ENCODE measurements at places on chromosomes 16 and 17.

DNA sequence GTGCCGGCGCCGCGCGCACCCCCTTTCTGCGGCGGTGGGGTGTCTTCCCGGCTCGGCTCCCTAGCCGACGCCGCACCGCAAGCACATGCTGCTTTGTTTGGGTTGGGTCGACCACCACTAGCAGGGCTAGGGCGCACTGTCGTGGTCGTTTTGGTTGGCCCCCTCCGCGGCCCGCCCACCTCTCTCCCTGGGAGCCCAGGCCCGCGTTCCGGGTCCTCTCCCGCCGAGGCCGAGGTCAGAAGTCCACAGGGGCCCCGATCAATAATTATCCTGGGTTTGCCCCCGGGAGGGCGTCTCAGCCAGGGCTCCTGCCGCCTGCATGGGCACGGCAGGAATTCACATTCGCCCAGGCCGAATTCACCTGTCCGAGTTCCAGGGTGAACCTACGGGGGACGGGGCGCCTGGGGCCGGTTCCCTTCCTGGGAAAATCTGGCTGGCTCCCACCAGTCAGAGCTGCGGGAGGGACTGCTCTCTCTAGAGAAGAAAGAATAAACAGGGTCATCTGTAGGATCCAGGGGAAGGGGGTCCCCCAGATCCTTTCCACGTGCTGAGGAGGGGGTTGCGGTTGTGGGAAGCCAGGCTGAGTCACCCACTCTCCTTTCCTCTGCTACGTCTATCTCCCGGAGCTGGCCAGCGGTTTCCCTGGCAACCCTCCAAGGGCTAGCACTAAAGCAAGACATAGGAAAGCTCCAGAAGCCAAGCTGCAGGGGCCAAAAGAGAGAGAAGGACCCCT is 584 bp upstream of the STAT5B start:
- H3K27ac ChIP-seq, result peak overlapping the region; percentile 70
- DNase-seq, result peak; percentile 78
- H3K27me3 ChIP-seq, result peaks cover 2% of the 10 kb centered on the region

DNA sequence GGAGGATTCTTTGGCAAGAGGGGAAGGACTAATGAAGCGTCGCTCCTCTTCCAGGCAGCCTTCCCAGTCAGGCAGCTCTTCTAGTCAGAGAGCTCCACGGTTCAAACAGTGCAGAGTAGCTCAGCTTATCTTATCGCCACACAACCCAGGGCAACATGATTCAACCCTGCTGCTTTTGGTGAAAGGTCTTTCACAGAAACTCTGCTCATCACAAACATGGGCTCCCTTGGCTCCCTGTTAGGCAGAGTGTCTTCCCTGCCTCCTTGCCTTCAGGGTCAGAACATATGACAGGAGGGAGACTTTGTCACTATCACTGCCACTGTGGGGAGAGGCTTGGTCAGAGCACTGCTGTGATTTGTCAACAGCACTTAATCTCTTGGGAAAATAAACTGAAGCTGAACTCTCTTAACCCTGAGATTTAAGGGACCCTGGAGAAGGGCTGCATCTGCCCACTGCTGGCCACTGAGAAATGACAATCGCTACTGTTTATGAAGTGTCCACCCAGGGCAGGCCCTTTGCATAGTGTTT is 6.9 kb upstream of the SLC13A2 start:
- no peaks in the 10 kb centered on the region for H3K36me3 ChIP-seq
- DNase-seq, result no peak
- H3K4me1 ChIP-seq, result peaks cover 19% of the 10 kb centered on the region

DNA sequence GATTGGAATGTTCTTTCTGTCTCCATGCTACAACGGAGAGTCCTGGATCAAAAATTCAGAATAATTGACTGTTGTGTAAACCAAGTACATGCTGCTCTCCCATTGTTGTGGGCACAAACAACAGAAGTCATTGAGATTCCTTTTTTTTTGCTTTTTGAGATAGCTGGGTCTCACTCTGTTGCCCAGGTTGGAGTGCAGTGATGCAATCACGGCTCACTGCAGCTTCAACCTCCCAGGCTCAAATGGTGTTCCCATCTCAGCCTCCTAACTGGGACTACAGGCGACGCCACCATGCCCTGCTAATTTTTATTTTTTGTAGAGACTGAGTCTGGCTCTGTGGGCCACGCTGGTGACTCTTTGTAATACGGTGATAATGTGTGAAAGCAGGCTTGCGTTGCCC is 24.5 kb downstream of the NDE1 start:
- DNase-seq, result no peak
- H3K36me3 ChIP-seq, result peaks cover 28% of the 10 kb centered on the region
- peaks cover 34% of the 10 kb centered on the region for H3K4me1 ChIP-seq
- H3K27me3 ChIP-seq, result peaks cover 2% of the 10 kb centered on the region
- peak overlapping the region; percentile 96 for H3K27ac ChIP-seq

GRCh38 chr17:80876950-80877728 is 114.5 kb upstream of the CHMP6 start:
- no peak overlapping the region for H3K4me3 ChIP-seq
- peaks cover 2% of the 10 kb centered on the region for H3K27me3 ChIP-seq
- DNase-seq, result no peak
- H3K27ac ChIP-seq, result no peak overlapping the region
- peaks cover 27% of the 10 kb centered on the region for H3K36me3 ChIP-seq

GRCh38 chr16:3009568-3010390 is 2.9 kb upstream of the CLDN9 start:
- H3K27ac ChIP-seq, result no peak overlapping the region
- peaks cover 25% of the 10 kb centered on the region for H3K27me3 ChIP-seq
- H3K4me1 ChIP-seq, result peaks cover 18% of the 10 kb centered on the region
- no peak for DNase-seq

DNA sequence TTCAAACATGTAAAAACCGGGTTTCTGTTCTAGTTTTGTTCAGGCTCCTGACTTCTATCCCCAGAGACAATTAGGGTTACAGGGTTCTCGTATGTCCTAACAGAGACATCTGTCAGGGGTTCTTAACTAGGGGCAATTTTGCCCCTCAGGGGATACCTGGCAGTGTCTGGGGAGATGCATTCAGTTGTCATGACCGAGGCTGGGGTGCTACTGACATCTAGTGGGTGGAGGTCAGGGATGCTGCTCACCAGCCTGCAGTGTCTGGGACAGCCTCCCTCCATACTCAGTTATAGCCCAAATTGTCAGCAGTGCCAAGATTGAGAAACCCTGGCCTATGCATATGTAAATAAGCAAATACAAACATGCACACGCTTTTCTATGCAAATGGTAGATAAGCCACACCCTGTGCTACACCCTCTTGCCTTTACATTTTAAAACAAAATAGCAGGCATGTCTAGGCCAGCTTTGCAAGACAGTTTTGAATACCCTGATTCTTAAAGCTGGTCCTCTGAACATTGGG is 37.4 kb downstream of the CLEC16A start:
- DNase-seq, result peak; percentile 11
- peaks cover 34% of the 10 kb centered on the region for H3K4me1 ChIP-seq
- 0 out of 2 replicates have a peak, but pooled peaks cover 4% of the 10 kb centered on the region for H3K36me3 ChIP-seq
- no peak overlapping the region for H3K4me3 ChIP-seq
- no peak overlapping the region for H3K27ac ChIP-seq

GRCh38 chr17:47212458-47212857 is 3.3 kb downstream of the MYL4 start:
- no peaks in the 10 kb centered on the region for H3K4me1 ChIP-seq
- no peak overlapping the region for H3K27ac ChIP-seq
- no peak overlapping the region for H3K4me3 ChIP-seq
- peaks cover 6% of the 10 kb centered on the region for H3K27me3 ChIP-seq
- no peaks in the 10 kb centered on the region for H3K36me3 ChIP-seq

- H3K27me3 ChIP-seq, result peaks cover 3% of the 10 kb centered on the region
- no peak for DNase-seq
- H3K4me3 ChIP-seq, result no peak overlapping the region
- no peaks in the 10 kb centered on the region for H3K36me3 ChIP-seq
- peaks cover 36% of the 10 kb centered on the region for H3K4me1 ChIP-seq
- no peak overlapping the region for H3K27ac ChIP-seq
Measured at GRCh38 chr16:85225257-85225656, 113.0 kb upstream of the CIBAR2 start.

GRCh38 chr16:50534091-50534490 is 14.1 kb upstream of the NKD1 start:
- H3K4me1 ChIP-seq, result no peaks in the 10 kb centered on the region
- no peak overlapping the region for H3K4me3 ChIP-seq
- peaks cover 7% of the 10 kb centered on the region for H3K27me3 ChIP-seq
- DNase-seq, result no peak

- no peaks in the 10 kb centered on the region for H3K4me1 ChIP-seq
- H3K27me3 ChIP-seq, result no peaks in the 10 kb centered on the region
- DNase-seq, result no peak
- H3K4me3 ChIP-seq, result no peak overlapping the region
- peaks cover 3% of the 10 kb centered on the region for H3K36me3 ChIP-seq
Measured at GRCh38 chr17:10992106-10992880, 154.4 kb upstream of the PIRT start.

DNA sequence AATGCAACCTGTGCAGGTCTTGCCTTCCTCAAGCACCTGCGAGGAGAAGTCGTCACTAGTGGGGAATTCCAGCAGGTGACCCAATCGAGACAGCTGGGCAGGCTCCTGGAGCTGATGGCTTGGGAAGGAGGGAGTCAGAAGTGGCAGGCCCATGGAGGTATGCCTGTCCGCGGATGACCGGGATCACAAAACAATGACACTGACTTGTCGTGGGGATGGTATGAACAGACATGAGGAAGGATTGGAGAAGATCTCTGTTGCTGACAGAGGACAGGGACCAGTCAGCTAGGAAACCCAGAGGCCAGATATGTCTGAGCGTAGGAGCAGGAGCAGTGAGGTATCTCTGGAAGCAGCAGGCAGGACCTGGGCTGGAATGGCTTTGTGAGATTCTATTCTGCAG is 233.3 kb downstream of the SOX9 start:
- DNase-seq, result no peak
- peaks cover 12% of the 10 kb centered on the region for H3K4me1 ChIP-seq

GRCh38 chr16:82585675-82586074 is 41.1 kb upstream of the CDH13 start:
- DNase-seq, result peak; percentile 70
- H3K27ac ChIP-seq, result peak overlapping the region; percentile 63
- peak overlapping the region; percentile 47 for H3K4me3 ChIP-seq
- H3K27me3 ChIP-seq, result peaks cover 4% of the 10 kb centered on the region
- H3K36me3 ChIP-seq, result no peaks in the 10 kb centered on the region
- peaks cover 48% of the 10 kb centered on the region for H3K4me1 ChIP-seq

GRCh38 chr16:1520461-1520860 is 13.0 kb upstream of the TMEM204 start:
- no peaks in the 10 kb centered on the region for H3K36me3 ChIP-seq
- H3K4me1 ChIP-seq, result no peaks in the 10 kb centered on the region
- DNase-seq, result no peak
- no peaks in the 10 kb centered on the region for H3K27me3 ChIP-seq
- H3K27ac ChIP-seq, result no peak overlapping the region

GRCh38 chr17:33049781-33050414 is 58.3 kb downstream of the SPACA3 start:
- H3K4me3 ChIP-seq, result no peak overlapping the region
- no peaks in the 10 kb centered on the region for H3K36me3 ChIP-seq
- DNase-seq, result peak; percentile 21
- H3K27me3 ChIP-seq, result peaks cover 16% of the 10 kb centered on the region
- no peaks in the 10 kb centered on the region for H3K4me1 ChIP-seq

DNA sequence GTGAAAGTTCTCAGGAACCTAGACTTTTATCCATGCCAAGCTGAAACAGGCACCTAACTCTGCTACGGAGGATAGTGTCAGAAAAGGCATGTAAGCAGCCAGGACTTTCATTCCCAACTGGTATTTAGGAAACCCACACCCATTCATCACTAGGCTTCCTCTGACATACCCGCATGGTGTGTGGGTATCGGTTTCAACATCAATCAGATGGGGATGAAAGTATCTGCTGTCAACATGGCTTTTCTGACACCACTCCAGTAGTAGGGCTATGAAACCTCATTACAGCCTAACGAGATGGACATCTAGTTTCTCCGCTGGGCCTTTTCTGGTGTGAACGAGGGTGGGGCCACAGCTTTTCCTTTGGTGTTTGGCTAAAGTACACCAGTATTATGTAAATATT is 1178.3 kb downstream of the CDH11 start:
- H3K4me3 ChIP-seq, result no peak overlapping the region
- H3K4me1 ChIP-seq, result no peaks in the 10 kb centered on the region
- DNase-seq, result no peak
- no peak overlapping the region for H3K27ac ChIP-seq

GRCh38 chr17:48191362-48191761 is 83.8 kb downstream of the SNX11 start:
- peaks cover 28% of the 10 kb centered on the region for H3K4me1 ChIP-seq
- peaks cover 48% of the 10 kb centered on the region for H3K27me3 ChIP-seq
- H3K27ac ChIP-seq, result no peak overlapping the region
- no peak for DNase-seq
- no peak overlapping the region for H3K4me3 ChIP-seq

DNA sequence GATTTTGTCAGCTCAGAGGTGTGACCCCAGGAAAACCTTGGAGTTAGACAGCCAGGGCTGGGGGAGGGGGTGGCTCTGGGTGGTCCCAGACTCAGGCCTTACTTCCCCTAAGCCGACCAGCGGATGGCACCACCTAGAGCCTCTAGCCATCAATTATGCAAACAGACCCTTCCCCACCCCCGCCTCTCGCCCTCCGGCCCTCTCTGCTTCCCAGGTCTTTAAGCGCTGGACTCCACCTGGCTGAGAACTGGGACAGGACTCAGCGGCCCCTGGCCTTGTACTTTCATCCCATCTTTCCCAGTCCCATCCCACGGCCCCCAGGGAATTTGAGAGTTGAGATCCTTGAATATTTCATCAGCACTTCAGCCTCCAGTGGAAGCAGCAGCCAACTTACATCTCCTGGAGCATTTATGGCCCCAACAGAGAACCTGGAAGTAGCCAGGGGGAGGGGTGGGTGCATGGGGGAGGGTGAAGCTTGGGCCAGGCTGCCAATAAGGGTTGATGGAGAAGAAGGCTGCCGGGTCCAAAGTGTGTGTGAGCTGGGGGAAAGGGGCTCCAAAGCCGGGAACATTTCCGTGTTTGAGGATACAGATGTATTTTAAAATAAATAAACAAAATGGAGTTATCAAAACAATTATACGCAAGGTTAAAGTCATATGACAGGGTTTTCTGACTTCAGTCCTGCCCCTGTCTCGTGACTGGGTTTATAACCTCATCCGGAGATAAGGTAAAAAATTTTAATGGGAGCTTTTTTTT is 7.5 kb upstream of the JUP start:
- peaks cover 13% of the 10 kb centered on the region for H3K4me1 ChIP-seq
- no peak overlapping the region for H3K4me3 ChIP-seq
- no peak overlapping the region for H3K27ac ChIP-seq
- H3K36me3 ChIP-seq, result no peaks in the 10 kb centered on the region
- no peak for DNase-seq

- H3K27me3 ChIP-seq, result peaks cover 3% of the 10 kb centered on the region
- H3K27ac ChIP-seq, result peak overlapping the region; percentile 75
- peak; percentile 38 for DNase-seq
- H3K4me3 ChIP-seq, result no peak overlapping the region
- peaks cover 58% of the 10 kb centered on the region for H3K4me1 ChIP-seq
- H3K36me3 ChIP-seq, result 0 out of 2 replicates have a peak, but pooled peaks cover under 1% of the 10 kb centered on the region
Measured at GRCh38 chr17:17742133-17742621, 60.9 kb downstream of the RAI1 start.

Measured in HFFc6 (cell line).